ENCODE measurements at places on chromosomes 1 and 21. TPM values are rescaled to one million over a fixed set of nuclear protein-coding genes. Genes with fewer than 3 reads are reported as not detected.

Gene NPPB
- not detected for total RNA-seq

Gene TSPEAR
- total RNA-seq, result not detected

Gene KRTAP11-1
- total RNA-seq, result not detected

Gene CD84
- not detected for total RNA-seq

All from uterine smooth muscle cell (primary cell).